ENCODE measurements at places on chromosomes 12 and 14.
A peak's percentile ranks its signal among the peaks of the same experiment; 100 is the strongest.

GRCh38 chr12:39367494-39367893 lies 75.4 kb downstream of the KIF21A start:
- no peak for DNase-seq

DNA sequence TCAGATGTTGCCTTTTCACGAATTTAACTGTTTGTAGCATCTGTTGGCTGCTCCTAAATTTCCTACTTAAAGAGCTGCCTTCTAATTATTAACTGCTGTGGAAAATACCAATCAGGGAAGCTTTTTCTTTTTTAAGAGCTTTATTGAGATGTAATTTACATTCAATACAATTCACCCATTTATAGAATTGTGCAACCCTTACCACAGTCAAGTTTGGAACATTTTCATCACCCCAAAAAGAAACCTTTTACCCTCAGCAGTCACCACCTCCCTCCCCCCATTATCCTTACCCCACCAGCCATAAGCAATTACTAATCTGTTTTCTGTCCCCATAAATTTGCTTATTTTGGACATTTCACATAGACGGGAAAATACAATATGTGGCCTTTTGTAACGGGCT lies 1.4 kb downstream of the PCNX4 start:
- peak; percentile 10 for DNase-seq

DNA sequence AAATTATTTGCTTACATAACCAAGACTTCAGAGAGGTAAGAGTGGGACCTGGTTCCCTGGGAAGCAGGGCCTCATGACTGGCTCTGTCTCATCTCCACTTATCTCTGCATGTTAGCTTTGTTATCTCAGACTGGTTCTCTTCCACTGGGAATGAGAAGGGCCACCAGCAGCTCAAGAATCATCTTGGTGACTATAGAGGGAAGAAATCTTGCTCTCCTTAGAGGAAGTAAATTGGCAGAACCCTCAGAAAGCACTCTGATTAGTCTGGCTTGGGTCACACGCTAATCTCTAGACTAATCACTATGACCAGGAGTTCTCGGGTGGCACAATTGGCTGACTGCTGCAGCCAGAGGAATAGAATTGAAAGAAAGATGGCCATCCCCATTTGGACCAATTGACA lies 110.8 kb upstream of the KRAS start:
- no peak for DNase-seq

DNA sequence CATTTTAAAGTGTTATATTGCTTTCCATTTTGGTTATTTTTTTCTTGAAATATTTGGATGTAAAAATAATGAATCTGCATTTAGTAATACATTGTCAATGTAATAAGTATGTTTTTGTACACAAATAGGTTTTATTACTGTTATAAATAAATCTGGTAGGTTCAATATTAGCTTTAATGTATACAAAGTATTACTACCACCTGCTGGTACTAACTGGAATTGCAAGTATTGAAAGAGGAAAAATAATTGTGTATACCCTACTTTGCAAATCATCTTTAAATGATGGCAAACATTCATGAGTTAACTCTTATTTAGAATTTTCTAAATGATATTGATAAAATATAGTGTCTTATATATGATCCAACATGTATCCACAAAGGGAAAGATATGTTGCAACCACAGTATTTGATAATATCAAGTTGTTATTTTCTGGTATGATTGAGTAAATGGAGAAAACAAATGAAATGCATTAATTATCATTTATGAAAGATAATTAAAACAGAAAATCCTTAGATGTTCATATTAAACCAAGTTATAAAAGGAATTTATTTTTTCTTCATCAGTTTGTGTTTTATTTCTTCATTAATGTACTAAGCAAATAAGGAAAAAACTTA lies 3.2 kb downstream of the OR4K2 start:
- no peak for DNase-seq

- DNase-seq, result no peak
Observed at GRCh38 chr12:10158406-10158805, 13.5 kb downstream of the OLR1 start.

- no peak for DNase-seq
Observed at GRCh38 chr12:81520064-81520945, 238.8 kb downstream of the PPFIA2 start.

DNA sequence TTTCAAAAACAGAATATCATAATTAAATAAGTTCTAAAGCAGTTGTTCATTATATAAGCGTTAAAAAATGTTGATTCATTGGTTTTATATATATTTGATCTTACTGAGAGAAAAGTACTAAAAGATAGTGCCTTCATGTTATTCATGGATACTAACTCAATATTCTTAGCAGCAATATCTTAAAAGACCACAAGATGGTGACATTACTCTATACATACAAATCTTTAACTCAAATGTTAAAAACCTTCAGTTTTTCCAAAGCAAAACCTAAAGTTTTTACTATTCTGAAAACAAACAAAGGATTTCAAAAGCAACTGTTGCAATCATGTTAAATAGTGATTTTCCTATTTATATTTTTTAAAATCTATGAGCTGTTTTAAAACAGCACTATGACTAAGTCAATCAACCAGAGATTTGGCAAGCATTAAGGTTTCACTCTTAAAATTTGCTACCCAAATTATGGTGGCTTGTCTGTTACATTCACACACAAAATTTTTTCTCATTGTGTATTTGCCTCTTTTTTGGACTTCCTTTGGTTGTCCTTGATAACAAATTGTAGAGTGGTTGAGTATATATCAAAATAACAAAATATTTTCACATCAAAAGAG lies 50.1 kb upstream of the RERGL start:
- no peak for DNase-seq

- peak; percentile 97 for DNase-seq
Observed at GRCh38 chr12:76083904-76084862, at the start of gene NAP1L1. Gene NAP1L1 (minus strand): TSS chr12:76084685. CDS start chr12:76074219, 10,466 bp downstream.

DNA sequence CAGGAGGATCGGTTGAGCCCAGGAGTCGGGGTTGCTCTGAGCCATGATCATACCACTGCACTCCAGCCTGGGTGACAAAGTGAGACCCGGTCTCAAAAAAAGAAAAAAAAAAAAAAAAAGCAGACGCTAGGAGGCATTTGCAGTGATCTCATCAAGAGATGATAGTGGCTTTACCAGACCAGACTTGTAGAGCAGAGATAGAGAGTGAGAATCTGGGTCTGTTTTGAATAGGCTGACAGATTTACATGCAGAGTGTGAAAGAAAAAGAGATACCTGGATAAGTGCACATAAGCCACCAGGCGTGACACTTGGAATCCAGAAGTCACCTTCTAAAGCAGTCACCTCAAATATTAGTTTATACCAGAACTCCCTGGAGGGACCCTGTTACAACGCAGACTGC lies 21.1 kb upstream of the FLRT2 start:
- no peak for DNase-seq

- no peak for DNase-seq
Observed at GRCh38 chr12:81956468-81956860, 197.3 kb upstream of the PPFIA2 start.
